Activated naive CD4-positive, alpha-beta T cell treated with Interleukin-2 at 50 U/mL for 16 hours (primary cell): ENCODE measurements at places on chromosomes 4 and X.

GRCh38 chrX:32280921-32281320 lies 930.4 kb downstream of the DMD start:
- no peak for DNase-seq

GRCh38 chr4:10581022-10581421 lies 103.5 kb downstream of the CLNK start:
- DNase-seq, result no peak

- no peak for DNase-seq
Measured at GRCh38 chrX:134658002-134658759, at the start of gene PLAC1. Gene PLAC1, minus strand, starts transcription at chrX:134658471. Its CDS starts 91,789 bp downstream, at chrX:134566682.

DNA sequence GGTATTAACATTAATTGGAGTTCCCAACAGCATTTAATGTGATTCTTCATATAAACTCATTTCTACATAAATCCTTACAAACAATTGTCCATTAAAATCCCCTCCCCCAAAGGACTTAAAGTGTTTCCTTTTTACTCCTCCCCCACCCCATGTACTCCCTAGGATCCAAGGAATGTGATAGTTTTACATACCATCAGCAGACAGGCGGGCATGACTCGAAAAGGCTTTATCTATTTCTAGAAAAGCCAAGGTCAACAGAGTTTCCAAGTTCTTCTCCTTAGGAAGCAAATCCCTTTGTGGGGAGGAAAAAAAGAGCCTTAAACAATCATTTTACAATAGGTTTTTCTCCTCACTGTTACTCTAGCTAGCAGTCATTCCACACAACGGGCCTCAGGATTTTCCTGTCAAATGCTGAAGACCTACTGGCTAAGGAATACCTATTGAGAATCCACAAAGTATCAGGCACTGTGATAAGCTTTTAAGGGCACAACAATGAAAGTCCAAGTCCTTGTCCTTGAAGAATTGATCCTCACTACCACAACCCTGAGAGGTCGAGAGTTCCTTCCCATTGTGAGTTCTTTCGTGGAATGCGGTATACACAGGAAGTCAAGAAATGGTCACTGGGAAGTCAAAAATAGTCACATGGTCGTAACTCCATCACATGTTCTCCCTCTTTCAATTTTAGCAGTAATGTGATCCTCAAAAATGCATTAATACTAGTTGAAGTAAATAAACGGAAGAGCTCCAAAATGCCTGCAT lies 7.2 kb downstream of the PPM1K start:
- no peak for DNase-seq

DNA sequence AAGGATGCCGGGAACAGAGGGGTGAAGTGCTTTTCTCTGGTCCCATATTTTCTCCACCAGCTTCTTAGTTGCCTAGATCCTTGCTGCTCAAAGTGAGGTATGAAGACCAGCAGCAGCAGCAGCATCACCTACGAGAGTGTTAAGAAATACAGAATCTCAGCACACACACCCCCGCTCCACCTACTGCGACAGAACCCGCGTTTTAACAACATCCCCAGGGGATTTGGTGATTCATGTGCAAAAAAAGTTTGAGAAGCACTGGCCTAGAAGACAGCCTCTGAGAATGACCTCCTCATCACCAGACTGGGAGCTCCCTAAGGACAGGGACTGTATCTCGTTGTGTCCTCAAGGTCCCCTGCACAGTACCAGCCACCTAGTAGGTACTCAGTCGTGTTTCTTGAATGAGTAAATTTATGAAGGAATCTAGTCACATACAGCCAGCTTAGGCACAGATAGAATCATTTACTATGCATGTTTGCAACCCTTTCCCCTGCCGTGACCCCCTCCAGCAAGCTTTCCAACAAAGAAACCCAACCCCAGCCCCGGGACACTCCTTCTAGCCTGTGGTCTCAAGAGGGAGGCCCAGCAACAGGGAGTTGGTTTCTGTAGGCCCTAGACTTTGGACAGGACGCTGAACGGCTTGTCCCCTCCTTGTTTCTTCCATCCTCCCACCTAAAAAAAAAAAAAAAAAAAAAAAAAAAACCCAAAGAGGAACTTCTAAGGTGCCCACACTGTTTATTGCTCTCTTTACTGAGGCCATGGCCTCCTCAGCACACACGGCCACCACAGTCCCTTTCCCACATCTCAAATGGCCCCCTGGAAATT lies 21.5 kb downstream of the RTL5 start:
- no peak for DNase-seq

GRCh38 chrX:48589482-48590162 lies 7.7 kb upstream of the WDR13 start:
- DNase-seq, result no peak

DNA sequence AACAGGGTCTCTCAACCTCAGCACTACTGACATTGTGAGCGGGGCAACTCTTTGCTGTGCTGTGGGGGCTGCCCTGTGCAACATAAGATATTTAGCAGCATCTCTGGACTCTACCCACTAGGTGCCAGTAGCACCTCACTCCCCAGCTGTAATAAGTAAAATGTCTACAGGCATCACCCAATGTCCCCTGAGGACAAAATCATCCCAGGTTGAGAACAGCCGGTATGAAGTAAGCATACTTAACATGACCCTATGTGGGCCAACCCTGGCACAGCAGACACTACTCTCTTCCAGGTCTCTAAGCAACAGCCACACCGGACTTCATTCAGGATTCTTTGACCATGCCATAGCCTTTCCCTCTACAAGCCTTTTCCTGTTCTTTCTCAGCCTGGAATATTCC lies 10.5 kb upstream of the MGST2 start:
- DNase-seq, result no peak

DNA sequence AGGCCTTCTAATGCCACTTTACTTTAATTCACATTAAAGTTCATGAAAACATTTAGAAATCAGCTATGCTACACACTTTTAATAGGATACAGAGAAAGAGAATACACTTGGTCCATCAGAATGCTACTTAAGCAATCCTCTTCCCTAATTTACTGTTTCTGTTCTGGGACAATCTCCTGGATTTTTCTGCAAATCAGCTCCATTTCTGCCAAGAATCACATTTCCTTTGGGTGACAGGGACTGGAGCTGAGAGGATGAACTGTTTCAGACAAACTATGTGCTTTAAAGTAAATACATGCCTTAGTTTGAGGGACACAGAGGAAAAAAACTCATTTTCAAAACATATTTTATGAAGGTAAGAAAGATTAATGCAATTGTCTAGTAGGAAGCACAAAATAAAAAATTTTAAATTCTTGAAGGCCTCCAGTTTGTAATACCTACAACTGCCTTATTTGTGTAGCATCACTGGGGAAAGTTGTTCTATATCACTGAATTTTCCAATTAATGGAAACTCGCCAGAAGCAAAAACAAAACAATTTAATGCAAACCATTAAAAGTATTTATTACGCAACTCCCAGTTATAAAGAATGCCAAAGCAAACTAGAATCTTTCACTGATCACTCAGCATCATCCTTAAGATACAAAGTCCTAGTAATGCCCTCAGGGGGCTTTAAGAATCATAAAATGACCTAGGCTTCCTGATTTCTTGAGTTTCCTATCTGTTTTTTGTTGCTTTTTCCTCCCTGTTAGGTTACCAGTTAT lies 36.3 kb downstream of the BCLAF3 start:
- DNase-seq, result no peak

DNA sequence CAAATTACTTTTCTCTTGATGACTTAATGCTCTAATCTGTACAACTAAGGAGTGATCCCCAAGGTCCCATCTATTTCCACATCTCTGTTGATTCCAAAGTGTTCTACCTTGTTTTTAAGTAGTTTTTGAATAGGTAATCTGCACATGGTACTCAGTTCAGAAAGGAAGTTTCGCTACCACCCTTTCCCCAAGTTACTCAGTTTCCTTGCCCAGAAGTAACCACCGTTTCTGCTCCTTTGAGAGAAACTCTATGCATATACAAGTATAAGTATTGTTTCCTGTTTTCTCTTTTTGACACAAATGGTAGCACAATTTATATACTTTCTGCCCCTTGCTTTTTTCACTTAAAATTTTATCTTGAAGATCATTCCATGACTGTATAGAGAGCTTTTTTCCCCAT lies 18.1 kb downstream of the TMEM154 start:
- no peak for DNase-seq

DNA sequence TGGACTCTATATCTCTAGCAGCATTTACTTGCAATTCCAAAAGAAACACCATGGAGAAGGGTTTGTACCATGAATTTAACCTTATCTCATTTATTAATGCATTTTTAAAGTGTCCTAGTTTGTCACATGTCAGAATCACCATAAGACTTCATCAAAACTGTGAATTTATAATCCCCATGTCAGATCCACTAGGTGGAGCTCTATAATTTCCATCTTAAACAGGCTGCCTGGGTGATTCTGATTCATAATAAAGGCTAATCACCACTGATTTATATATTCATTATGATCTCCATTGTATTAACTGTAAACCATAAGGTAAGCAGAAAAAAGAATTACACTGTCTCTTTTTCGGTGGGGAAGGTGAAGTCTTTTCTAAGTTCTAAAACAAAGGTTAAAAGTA lies 4.0 kb downstream of the TCEAL2 start:
- no peak for DNase-seq

DNA sequence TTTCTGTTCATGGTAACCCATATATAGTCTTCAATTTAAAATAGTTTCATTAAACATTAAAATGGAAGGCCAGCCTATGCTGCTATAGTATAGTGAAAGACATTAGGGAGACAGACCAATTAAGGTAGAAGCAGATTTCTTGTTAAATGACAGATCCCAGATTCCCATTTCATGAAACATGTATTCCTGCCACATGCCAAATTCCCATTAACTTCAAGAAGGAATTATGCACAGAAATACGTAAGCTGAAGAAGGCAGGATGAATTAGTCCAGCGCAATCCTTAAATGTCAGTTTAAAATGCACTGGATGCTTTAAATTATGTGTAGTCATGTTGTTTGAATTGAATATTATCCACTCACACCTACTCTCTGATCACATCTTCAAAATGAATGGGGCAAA lies 424.9 kb downstream of the SH2D1A start:
- DNase-seq, result no peak

GRCh38 chr4:16705341-16705740 lies 193.1 kb downstream of the LDB2 start:
- DNase-seq, result no peak

- no peak for DNase-seq
Measured at GRCh38 chr4:165677081-165677480, 196.0 kb upstream of the TLL1 start.

DNA sequence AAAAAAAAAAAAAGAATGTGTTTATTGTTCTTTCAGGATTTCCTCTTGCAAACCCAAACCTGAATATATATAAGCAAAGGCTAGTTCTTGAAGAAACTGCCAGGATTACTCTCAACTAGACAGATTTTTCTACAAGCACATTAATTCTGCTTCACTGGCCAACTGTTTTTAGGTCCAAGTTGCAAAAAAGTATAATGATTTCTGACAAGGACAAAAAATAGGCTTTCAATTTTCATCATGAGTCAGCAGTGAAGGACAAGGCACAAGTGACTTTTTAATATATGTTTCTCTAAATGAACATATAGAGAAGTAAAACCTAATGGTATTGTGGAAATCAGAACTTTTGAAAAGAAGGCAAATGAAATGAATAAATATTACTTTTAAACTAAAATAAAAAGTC lies 73.7 kb downstream of the ELOVL6 start:
- DNase-seq, result no peak

DNA sequence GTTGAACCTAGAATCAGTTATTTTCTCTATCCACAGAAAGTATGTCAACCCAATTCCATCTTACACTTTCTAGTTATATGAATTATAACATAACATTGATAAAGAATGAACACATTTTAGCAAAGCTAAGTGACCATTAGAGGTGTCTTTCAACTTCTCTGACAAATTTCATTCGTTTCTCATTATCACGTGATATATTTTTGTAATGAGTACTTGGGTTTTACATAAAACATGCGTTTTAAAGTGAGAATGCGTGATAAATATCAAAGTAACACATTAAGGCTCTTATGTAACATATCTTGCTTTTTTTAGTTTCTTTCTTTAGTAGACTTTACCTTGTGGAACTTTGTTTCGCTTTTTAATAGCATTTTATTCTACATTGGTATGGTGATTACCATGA lies 1715.1 kb upstream of the IGFBP7 start:
- DNase-seq, result no peak

GRCh38 chr4:151356510-151356909 lies 31.1 kb upstream of the SH3D19 start:
- DNase-seq, result no peak

DNA sequence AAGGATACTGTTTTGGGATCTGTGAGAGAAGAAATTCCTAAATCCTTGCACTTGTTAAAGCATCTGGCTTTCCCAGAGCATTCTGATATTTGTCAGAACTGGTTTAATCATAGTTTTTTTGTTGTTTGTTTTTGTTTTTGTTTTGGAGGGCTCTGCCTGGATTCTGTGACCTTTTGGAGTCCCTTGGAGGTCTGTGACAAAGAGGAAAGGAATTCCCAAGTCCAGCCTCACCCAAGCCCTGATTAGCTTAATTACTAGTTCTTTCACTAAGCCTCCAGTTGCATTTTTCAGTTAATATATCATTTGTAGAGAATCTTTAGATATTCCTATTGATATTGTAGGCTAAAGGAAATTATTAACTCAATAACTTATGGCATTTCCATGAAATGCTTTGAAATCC lies 711 bp downstream of the ACE2 start:
- no peak for DNase-seq

DNA sequence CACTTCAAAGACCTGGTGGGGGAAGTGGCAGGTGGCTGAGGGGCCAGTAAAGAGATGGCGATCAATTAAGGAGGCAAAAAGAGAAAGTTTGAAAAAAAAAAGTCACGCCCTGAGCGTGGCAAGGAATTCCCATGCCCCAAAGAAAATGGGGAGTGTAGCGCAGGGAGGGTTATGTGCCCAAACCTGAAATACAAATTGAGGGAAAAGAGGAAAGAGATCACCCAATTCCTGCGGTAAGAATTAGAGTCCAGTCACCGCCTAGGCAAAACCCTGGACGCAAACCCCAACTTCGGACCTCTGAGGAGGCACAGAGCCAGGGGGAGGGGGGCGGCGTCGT lies 595 bp downstream of the ENOX2 start:
- no peak for DNase-seq

GRCh38 chrX:81390237-81390636 lies 188.3 kb downstream of the SH3BGRL start:
- no peak for DNase-seq

GRCh38 chr4:104971462-104971861 lies 175.2 kb upstream of the TET2 start:
- DNase-seq, result no peak

DNA sequence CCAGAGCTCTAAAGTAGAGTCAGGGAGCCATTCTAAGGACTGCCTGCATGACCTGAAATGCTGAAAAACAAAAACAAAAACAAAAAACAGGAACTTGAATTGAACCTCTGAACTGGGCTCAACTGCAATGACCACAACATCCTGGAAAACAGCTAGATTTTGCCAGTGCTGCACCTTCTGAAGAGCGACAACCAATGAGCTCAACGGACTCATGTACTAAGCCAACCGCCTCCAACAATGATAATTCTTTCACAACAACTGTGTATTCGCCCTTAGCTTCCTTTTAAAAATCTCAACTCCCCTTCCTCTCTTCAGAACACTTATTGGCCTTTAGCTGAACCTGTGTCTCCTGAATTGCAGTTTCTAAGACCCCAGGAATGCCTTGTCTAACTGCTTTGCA lies 69.8 kb downstream of the HAUS3 start:
- DNase-seq, result no peak

GRCh38 chr4:153593161-153593560 lies 90.9 kb upstream of the TLR2 start:
- DNase-seq, result no peak

GRCh38 chr4:57132743-57133137 lies 22.6 kb upstream of the IGFBP7 start:
- DNase-seq, result no peak

GRCh38 chr4:128782076-128782715 lies 27.3 kb upstream of the JADE1 start:
- DNase-seq, result peak; percentile 65

- no peak for DNase-seq
Measured at GRCh38 chr4:64271601-64272081, 137.6 kb downstream of the TECRL start.
